Fibroblast of the conjunctiva (primary cell): ENCODE measurements at places on chromosomes 12 and 14.

DNA sequence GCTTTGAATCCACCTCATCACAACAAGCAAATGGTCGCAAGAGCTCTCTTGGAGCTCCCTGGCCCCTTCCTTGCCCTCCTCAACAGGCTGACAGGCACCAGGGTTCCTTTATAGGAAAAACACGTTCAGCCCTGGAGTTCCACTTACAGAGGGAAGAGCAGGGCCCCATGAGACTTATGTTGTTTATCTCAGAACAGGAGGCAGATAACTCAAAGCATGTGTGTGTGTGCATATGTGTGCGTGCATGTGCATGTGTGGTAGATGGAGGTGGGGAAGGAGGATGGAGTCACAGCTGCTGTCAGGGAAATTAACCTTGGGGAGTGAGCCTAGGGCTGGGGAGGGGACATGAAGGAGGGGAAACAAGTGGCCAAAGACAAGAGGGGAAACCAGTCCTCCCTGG is 138.1 kb downstream of the DPF3 start:
- DNase-seq: peak; percentile 47

DNA sequence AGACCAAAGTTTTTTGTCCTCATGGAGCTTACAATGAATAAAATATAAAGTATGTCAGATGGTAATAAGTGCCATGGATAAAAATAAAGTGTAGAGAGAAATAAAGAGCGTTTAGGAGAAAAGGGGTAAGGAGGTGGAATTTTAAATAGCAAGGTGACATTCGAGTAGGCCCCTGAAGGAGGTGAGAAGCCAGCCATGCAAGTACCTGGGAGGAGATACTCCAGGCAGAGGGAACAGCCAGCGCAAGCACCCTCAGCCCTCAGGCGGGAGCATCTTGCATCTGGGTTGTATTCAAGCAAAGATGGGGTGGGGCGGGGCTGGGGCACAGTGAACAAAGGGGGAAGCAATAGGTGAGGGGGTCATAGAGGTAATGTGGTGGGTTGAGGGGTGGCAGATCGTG is 4.3 kb downstream of the TBC1D30 start:
- DNase-seq: no peak

DNA sequence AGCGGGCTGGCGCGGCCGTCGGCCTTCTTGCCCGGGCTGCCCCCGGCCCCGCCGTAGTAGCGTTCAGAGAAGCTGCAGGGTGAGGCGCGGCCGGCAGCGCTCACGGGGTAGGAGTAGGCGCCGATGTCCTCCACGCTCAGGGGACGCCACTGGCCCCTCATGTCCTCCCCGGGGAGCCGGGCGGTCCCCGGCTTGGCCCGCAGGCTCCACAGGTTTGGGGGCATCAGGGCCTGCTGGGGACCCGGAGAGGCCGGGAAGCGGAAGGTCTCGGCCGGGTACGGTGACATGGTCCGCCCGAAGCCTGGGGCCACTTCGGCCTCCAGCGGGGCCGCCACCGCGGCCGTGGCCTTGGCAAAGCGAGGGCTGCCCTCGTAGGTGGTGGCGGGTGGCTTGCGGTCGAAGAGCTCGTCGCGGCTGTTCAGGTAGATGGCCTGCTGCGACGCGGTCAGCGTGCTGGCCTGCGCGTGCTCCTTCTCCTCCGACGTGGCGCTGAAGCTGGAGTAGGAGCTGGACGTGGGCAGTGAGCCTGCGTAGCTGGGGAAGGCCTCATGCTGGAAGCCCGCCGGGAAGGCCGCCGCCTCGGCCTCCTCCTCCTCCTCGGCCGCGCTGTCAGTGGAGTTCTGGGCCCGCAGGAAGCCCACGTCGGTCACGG is 48.7 kb downstream of the BEGAIN start:
- DNase-seq: no peak

- DNase-seq: no peak
Measured at GRCh38 chr12:5171701-5172100, 128.0 kb downstream of the KCNA5 start.

DNA sequence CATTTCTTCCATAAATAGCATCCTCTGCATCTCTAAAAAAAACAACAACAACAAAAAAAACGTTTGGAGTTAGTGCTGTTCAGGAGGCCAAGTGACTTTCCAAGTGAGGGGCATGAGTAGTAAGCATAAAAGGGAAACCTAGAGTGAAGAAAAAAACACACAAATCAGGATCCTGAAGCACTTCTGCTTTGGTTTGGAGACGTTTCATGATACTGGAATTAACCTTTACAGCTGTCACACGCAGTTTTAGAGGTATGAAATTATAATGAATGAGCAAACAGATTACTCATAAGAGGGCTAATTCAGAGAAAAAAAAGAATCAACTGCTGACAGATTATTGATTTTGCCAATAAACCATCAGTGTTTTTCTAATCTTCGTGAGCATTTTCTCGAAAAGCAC is 3.8 kb downstream of the SRSF9 start:
- no peak for DNase-seq

- no peak for DNase-seq
Measured at GRCh38 chr12:81874586-81874985, 115.4 kb upstream of the PPFIA2 start.

- DNase-seq: no peak
Measured at GRCh38 chr12:11885261-11886038, 185.3 kb upstream of the BCL2L14 start.

GRCh38 chr14:53411125-53411524 is 258.0 kb upstream of the DDHD1 start:
- no peak for DNase-seq

DNA sequence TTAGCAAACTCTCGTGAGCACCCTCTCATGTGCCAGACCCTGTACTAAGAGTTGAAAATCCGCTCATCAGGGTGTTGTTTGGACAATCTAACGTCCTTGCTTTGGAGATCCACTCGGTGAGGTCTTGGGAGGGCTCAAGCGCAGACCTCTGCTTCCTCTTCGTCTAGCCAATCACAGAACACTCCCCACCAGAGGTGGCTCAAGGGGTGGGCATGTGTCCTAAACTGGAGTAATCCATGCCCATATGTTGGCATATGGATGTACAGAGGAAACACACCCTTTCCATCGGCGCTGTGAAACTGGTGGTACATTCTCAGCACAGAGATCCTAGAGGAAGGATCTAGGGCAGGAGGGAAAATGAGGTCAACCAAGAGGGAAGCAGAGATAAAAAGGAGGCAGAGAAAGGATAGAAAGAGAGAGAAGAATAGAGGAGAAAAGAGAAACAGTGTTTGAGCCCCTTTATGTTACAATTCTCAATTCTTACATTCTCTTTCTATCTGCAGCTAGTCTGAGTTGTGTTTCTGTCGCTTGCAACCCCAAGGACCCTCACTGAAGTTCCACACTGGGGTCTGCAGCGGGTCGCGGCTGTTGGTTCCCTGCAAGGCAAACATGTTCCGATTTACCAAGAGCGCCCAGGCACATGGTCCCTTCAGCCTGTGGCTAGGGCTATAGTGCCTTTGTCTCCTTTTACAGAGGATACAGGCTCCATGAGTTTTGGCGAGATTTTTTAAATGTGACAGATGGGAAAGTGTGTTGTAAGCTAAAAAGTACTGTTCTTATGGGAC is 40.5 kb downstream of the DLK1 start:
- no peak for DNase-seq

DNA sequence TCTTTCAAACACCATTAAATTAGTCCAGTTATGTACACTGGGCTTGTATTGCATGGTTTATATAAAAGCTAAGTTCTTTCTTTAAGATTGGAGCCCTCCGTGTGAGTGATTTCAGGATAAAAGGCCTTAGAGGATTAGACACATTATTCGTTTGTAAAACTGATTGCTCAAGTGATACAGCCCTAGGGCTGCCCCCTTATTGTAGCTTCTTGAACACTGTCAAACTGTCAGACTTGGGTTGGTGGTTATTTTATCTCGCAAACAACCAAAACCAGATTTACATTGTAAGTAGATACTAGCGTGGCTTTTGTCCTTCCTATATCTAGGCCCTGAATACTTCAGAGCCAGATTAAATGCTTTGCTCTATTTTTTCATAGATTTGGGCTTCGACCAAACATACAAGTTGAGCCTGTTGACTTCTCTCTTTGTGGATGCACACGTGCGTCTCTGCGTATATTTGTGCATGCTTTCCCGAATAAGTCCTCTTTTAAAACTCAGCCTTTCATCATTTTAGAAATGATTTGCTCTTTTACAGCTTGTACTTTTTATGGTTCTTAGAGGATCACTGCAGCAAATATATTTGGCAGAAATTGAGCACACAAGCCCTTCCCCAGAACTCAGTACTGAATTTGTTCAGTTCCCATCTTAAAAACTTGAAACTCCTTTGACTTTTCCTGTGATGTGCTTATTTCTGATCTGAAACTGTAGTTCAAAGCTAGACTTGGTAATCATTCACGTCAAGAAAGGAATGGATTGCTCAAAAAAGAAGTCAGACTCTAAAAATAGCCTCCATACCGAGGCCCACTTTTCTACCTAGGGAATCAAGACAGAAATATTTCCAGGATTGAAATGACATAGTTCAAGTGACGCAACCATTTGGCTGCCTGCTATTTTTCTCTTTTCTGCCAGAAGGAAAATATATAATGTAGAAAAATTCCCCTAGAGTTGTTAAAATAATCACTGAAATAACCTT is 129.5 kb downstream of the ETV6 start:
- DNase-seq: peak; percentile 20

- DNase-seq: no peak
Measured at GRCh38 chr14:99394602-99395156, 86.0 kb downstream of the SETD3 start.

DNA sequence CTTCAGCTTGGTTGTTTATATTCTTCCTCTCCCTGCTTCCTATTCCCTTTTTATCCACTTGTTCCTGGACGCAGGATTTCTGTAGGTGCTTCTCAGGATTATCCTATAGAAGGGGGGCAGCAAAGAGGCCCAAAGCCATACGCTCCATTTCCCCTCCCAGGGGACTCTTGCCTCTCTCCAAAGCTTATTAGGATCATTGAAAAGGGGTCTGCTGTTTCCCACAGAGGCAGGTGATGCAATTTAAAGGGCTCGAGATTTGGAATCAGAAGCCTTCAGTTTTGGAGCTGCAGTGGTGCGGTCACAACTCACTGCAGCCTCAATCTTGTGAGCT is 31.5 kb upstream of the SYNDIG1L start:
- DNase-seq: no peak

DNA sequence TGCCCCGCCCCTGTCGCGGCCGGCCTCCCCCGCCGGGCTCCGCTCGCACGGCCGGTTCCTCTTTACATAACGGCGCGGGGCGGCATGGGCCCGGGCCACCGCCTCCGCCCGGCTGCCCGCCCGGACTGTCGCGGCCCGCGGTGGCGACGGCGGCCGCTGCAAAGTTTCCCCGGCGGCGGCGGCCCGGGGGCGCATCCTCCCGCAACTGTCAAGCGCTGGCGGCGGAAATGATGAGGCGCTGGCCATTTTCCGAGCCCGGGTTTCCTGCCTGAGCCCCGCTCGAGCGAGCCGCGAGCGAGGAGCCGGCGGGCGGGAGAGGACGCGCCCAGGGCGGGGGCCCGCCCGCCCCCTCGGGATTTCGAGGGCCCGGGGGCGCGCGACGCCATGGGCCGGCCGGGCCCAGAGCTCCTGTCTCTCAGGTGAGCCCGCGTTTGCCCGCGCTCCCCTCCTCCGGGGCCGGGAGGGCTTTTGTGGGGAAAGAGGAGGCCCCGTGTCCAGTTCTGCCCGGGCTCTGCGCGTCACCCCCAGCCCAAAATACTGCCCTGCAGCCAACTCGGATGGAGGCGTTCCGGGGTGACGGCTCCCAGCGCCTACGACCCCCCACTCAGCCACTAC is at the start of gene SH2B3:
Gene SH2B3, plus strand, starts transcription at position 65 of the 615 bp plus-strand sequence. CDS start 12,223 bp downstream, outside the sequence.
- no peak for DNase-seq

DNA sequence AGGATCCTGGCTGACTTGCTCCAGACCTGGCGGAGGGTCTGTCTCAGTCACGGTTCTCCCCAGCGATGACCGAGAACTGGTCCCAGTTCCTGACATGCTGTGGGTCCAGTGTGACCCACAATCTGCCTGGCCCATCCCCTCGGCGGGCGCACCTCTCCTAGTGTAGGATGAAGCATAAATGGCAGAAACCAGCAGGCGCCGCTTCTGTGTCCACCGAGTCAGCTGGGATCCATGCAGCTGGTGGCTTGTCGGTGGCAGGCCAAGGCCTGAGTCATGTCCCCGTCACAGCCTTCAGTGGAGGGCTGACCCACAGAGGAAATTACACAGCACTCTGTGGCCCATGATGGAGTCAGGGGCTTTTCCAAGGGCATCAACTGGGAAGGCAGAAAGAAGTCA is 38.5 kb downstream of the NFKBIA start:
- DNase-seq: no peak
